Epithelial cell of prostate (primary cell): ENCODE measurements at places on chromosomes 1 and 21.

DNA sequence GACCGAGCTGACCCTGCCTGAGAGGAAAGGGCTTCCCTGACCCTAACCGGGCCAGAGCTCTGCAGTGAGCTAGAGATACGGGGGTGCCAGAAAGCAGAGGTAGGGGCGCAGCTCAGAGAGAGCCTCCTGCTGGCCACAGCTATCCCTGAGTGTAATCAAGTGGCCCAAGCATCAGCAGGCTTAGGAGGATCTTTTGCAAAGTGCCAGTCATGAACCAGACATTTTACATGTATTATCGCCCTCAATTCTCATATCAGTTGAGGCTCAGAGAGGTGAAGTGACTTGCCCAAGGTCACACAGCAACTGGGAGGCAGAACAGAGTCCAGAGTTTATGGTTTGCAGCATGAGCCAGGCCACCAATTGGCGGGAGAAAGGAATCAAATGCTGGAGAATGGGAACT is 7.0 kb upstream of the ID3 start:
- no peak for DNase-seq

- no peak for DNase-seq
Measured at GRCh38 chr1:199678771-199679170, 348.7 kb upstream of the NR5A2 start.

DNA sequence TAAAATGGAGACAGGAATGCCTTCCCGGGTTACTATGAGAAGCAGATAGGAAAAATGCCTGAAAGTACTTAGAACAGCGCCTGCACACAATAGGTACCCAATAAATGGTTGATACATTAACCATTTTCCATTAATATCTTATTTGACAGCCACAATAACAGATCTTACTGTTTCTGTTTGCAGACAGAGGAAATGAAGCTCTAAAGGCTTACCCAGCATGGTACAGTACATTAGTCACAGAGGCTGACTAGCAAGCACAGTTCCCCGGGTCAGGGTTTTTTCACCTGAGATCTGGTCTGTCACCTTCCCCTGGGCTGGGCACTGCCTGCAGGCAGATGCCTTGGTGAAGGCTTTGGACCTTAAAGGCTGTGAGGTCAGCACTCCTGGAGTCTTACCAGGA is 2.9 kb downstream of the TRIM63 start:
- DNase-seq, result no peak

DNA sequence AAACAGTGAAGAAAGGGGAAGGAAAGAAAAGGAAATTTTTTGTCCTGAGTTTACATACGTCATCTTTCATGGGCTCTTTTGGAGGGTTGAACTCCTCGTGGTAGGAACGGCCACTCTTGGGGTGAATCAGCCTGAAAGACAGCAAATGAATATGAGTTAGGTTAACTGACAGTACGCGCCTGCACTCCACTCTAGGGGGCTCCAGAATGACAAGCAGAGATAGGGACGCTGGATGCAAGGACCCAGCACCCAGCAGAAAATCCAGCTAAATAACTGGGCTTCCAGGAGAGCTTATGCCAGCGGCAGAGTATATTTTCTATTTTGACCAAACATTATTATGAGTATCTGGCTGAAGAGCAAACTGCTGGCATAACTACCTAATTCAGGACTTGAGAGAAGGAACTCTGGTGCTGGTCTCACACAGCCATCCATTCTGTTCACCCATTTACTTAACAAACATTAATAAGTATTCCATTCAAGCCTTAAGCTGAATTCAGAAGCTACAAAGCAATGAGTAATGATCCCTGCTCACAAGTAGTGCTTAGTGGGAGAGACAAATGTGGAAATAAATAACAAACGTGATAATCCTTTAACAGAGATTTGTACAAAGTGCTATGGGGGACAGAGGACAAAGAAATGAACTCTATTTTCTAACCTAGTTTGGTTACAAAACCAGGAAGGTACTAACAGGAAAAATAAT is 22.1 kb downstream of the AK2 start:
- DNase-seq, result no peak

GRCh38 chr1:27101696-27102095 is 53.2 kb downstream of the SLC9A1 start:
- DNase-seq, result no peak

DNA sequence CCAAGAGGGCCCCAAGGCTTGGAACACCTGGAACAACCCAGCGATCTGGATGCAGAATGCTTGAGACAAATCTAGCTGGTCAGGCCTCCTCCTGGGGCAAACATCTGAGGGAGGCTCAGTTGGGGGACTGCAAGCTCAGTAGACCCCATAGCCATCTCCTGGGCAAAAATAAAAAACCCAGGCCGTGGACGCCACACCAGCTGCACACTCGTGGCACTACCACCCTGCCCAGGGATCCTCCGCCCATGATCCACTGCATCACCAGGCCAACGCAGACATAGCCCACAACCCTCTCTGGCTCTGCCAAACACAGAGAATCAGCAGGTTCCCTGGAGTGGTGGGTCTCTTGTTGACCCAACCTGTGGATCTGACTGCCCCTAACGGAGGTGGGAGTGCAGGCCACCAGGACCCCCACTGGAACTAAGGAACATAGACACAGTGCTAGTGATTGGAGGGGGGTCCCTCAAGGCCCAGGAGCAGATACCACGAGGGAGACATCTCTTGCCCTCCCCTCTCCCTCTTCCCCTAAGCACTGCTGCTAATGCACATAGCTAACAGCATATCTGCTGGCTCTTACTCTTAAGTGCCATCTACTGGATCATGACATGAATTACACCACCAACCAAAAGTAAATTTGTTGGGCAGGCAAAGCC is 147.2 kb downstream of the CHD1L start:
- no peak for DNase-seq

- no peak for DNase-seq
Measured at GRCh38 chr1:247241691-247242090, 14.2 kb upstream of the VN1R5 start.

GRCh38 chr1:180278194-180278515 is 48.1 kb downstream of the LHX4 start:
- DNase-seq, result no peak

DNA sequence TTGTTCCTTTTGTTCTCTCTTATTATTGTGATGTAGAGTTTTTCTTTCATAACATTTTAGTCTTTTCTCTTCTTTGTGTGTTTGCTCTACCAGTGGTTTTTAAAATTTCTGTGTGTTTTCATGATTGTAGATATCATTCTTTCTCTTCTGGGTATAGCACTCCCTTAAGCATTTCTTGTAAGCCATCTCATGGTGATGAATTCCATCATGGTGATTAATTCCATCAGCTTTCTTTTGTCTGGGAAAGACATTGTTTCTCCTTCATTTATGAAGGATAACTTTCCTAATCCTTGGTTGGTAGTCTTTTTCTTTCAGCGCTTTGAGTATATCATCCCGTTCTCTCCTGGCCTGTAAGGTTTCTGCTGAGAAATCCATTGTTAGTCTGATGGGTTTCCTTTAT is 22.7 kb downstream of the CD55 start:
- no peak for DNase-seq

DNA sequence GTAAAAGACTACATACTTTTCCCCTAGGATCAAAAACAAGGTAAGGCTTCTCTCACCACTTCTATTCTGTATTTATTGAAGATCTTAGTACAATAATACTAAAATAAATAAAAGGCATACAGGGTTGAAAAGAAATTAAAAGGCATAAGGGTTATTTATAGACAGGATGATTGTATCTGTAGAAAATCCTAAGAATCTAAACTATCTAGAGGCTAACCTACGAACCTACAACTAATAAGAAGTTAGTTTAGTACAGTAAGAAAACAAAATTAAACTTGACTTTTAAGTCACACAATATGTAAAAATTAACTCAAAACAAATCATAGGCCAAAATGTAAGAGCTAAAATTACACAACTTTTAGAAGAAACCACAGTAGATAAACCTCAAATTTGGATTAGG is 50.4 kb upstream of the ADAM30 start:
- no peak for DNase-seq

DNA sequence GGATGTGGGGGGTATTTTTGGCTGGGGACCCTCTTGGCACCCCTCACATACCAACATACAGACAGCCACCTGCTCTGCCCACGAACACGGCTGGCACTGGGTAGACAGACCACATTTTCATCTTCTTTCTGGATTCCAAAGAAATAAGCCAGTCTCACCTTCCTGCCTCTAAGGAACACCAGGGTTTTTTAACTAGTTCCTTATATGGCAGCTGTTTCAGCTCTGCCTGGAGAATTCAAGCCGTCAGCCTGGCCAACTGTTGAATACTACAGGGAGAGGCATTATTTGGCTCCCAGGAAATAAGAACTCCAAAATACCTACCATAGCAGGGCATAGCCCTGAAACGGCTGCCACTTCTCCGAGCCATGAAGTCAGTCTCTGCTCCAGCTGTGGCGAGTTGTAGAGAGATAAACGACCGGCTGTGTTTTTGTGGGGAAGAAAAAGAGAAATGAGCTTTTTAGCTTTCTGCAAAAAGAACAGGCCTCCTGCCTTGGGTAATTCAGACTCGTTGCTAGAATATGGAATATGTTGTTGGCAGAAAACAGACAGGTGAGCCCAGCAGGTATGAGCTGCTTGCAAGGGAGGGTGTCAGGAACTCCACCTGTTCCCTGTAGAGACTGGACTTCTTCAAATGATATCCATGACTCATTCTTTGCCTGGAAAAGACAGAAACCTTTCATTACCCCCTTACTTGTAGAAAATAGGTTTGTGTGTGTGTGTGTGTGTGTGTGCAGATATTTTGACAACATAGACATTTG is 51.8 kb downstream of the MT1HL1 start:
- DNase-seq, result no peak

GRCh38 chr1:246450611-246451251 is 56.3 kb downstream of the SMYD3 start:
- DNase-seq, result no peak

- no peak for DNase-seq
Measured at GRCh38 chr1:214588963-214589597, 13.9 kb upstream of the CENPF start.

- peak; percentile 60 for DNase-seq
Measured at GRCh38 chr21:30072496-30072895, 94.1 kb downstream of the CLDN17 start.

- DNase-seq, result peak; percentile 74
Measured at GRCh38 chr1:7810395-7810794, 26.3 kb downstream of the PER3 start.

DNA sequence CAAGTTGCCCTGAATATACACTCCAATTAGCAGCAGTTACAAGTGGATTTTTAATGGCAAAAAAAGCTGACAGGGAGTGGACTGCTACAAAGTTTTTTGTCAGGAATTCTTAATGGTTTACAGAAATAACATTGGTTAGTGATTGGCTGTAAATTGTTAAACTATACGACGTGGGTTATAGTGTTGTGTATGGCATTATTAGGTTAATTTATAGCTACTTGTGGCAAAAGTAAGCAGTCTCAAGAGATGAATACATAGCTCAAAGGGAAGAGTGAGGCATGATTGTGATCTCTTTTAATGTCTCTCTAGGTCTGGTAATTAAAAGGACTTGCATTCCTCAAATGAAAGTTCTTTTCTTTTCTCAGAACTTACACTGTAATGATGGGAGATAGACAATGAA is 75.8 kb upstream of the CD1D start:
- no peak for DNase-seq
